ENCODE measurements at places on chromosomes 3 and 15.
A peak's percentile ranks its signal among the peaks of the same experiment; 100 is the strongest.

- DNase-seq: no peak
These were observed 35.6 kb downstream of the RTP4 start for GRCh38 chr3:187403768-187404288.

GRCh38 chr3:194608981-194609380 is 24.2 kb downstream of the TMEM44 start:
- DNase-seq: no peak

DNA sequence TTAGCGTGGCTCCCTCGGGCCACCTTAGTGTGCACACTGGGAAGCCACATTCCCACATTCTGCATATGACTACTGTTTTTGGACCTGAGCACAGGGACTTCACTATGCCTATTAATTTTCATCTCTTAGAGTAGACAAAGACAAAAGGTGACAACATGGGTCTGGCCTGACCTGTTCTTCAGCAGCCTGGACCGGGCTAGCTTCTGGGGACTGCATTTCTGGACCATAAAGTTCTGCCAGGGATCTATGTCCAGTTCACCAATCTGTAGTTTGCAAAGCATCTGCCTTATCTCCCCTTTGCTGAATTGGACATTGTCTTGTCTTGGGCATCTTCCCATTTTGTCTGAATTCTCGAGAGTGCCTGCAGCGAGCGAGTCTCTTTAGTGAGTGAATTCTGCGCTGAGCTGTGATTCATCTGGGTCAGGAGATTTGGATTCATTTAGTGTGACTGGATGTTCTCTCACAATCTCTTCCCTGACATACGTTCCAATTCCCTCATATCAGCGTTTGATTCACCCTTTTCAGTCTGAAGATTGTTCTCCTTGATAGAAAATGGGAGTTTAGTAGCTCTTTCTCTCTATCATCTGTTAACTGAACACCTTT is 112.2 kb upstream of the PLXNA1 start:
- DNase-seq: no peak

DNA sequence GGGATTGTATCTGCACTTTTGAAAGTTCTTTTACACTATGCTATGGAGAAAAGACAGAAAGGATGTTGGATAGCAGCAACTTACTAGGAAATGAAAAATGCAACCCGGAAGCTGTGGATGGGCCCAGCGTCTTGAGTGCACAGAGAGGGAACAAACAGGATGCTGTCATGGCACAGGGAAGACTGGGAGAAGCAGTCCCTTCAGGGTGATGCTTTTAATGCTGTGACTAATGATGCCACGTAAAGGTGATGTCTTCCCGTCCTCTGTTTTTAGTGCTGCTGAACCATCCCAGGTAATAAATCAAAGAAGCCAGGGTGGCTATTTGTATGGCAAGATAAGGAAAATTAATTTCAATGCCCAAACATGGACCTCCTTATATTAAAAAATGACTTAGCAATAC is 437.6 kb downstream of the FOXP1 start:
- DNase-seq: no peak

- no peak for DNase-seq
These were observed 970 bp downstream of the DPPA4 start for GRCh38 chr3:109336291-109336861.

DNA sequence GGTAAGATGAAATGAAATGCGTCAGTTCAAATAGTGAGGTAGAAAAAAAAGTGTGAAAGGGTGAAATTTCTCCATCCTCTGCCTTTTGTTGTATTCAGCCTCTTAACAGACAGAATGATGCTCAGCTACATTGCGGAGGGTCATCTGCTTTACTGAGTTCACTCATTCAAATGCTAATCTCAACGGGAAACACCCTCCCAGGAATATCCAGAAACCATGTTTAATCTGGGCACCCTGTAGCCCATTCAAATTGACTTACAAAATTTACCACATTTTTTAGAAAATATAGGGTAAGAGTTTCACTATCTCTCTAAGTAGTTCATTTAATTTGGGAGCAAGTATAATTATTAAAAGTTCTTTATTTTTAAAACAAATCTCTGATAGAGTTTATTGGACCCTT is 42.9 kb downstream of the C3orf38 start:
- DNase-seq: no peak

GRCh38 chr3:190306513-190307163 is 15.6 kb downstream of the CLDN1 start:
- DNase-seq: no peak

DNA sequence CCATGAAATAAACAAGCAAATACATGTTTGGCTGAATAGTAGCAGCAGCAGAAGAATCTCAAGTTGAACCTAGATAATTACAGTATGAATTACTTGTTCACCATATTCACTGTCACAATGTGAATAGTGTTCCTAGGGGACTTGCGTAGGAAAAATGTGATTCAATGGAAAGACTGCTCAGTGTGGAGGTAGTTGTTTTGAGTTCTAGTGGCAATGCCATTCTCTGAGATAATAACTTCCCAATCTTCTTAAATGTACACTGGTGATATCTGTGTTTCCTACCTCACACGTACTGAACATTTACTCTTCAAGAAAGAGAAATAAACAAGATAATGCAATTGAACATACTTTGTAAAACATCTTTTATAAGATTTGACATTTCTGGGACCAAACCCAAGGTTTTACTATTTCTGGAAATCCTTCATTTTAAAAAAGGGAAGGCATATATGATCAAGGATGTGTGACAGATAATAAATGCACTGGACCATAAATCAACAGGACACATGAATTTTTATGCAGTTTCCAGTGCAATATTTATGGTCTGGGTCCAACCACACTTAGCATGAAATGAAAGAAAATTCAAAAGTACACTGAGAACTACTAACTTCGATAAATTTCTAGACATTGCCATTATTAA is 598.3 kb upstream of the ZNF385D start:
- no peak for DNase-seq

DNA sequence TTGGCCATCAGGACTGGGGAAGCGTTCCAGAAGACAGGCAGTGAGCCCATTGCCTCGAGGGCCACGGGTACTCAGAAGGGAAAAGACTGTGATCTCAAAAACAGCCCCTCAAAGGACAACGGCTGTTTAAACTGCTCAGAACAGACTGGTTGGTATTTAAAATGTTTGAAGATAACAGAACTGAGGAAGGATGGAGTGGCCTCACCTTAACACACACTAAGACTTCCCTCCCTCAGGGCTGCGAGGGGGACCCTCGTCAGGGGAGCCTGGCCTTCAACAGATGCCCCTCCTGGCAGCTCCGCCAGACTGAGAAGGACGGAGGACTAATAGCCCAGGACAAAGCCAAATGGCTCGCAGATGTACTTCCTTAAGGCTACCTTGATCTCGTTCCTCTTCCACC is 2.6 kb downstream of the STIMATE start:
- DNase-seq: no peak

- DNase-seq: no peak
These were observed 168.3 kb upstream of the GBE1 start for GRCh38 chr3:81929697-81930096.

DNA sequence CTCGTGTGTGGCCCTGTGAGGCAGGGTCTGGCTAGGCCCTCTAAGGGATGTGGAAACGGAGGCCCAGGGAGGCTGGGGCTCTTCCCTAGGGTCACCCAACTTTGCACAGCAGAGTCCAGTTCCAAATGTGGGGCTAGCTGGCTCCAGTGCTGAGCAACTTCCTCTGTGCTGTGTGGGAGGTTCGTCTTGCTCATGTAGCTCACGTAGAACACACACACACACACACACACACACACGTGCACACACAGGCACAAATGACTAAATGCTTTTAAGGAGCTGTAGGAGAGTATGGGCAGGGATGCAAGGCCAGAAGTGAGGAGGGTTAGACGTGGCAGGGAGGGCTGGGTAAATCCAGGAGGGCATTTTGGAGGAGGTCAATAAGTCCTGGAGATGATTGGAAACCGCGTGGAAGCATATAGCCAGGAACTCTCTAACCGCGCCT is 213.8 kb downstream of the RPLP1 start:
- DNase-seq: peak; percentile 6

- no peak for DNase-seq
These were observed 161.6 kb downstream of the MYRIP start for GRCh38 chr3:39970982-39971381.

GRCh38 chr15:32683906-32684584 is 33.8 kb upstream of the GREM1 start:
- DNase-seq: peak; percentile 53

- no peak for DNase-seq
These were observed 21.4 kb downstream of the CCDC191 start for GRCh38 chr3:114034787-114035545.

- no peak for DNase-seq
These were observed 3.0 kb downstream of the ROBO2 start for GRCh38 chr3:77042882-77043281.

DNA sequence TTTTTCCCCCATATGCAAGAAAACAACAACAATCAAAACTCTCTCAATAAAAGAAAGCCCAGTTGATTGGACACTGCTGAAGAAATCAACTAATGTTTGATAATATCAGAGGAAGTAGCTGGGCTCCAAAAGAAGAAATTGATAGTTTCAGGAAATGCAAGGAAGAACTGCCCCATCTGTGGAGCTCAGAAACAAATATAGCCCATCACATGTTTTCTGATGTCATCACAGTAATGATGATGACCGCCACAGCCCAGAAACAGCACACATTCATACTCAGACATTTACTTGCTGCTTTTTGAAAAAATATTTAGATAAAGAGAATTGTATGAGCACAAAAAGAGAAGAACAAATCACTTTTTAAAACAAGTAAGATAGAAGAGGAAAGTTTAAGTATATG is 67.6 kb downstream of the GOLIM4 start:
- DNase-seq: no peak

- no peak for DNase-seq
These were observed 73.8 kb upstream of the PCSK6 start for GRCh38 chr15:101563176-101563796.
